Eye (tissue), 1 donor: ENCODE measurements at places on chromosomes 11 and 22.

GRCh38 chr22:28538922-28539321 is 140.7 kb downstream of the TTC28 start:
- no peak for DNase-seq

DNA sequence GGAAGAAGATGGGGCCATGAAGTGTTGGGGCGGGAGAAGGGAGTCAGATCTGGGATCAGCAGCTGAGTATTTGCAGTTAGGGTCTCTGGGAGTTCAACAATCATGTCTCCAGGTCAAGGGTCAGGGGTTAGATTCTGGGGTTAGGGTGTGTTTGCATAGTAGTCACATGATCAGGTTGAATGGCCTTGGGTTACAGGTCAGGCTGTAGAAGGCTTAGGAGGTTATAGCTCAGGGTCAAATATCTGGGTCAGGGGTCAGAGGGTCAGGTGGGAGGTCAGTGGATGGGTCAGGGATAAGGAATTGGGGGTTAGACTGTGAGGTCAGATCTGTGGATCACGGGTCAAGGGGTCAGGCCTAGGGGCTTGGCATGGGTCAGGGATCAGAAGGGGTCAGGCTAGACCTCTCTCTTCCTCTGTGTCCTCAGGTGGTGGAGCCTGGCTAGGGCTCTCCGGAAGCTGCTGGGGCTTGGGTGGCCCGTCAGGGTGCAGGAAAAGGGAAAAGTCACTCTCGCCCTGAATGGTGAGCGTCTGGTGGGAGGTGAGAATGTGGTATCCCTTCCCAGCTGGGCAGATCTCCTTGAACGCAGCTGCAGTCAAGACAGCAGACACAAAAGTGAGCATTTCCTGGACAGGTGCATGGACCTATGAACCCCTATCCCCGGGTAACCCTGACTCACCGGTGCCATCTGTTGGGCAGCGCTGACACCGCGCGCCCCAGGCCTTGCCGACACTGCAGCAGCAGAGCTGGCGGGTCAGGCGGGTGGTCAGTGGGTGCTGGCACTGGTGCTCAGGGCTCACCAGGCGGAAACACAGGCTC is 6.4 kb downstream of the LTBP3 start:
- peak; percentile 66 for DNase-seq

DNA sequence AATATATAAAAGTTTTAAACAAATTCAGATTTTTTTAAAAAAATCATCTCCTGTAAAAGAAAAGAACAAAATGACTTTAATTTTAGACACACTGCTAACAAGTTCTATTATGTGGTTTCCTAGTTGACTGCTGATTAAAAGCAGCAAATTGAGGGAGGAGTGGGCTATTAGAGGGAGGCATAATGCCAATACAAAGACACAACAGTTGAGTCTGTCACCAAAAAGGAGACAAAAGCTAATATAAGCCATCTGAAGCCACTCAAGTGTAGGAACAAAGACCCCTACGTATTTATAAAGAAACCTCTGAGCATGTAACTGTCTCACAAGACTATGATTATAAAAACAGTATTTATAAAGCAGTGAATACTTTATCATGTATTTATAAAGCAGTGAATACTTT is 28.6 kb downstream of the TMEM123 start:
- DNase-seq, result peak; percentile 64

GRCh38 chr22:32832174-32832573 is 30.7 kb downstream of the TIMP3 start:
- DNase-seq, result no peak

DNA sequence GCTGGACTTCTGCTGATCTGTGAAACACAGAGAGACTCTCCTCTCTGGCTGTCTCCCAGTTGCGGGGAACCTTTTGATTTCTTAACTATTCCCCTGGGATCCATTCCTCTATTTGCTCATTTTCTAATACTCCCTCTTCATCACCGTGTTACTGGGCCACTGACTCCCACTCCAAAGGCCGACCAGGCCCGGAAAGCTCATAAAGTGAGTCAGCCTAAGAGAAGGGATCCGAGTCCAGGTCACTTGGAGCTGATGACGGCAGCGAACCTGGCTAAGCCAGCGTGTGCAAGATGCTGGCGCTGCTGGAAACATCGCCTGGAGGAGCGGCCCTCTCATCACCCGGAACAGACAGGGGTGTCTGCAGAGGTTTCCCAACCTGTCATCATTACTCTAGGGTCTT is 112.8 kb downstream of the FBXO7 start:
- DNase-seq, result no peak

DNA sequence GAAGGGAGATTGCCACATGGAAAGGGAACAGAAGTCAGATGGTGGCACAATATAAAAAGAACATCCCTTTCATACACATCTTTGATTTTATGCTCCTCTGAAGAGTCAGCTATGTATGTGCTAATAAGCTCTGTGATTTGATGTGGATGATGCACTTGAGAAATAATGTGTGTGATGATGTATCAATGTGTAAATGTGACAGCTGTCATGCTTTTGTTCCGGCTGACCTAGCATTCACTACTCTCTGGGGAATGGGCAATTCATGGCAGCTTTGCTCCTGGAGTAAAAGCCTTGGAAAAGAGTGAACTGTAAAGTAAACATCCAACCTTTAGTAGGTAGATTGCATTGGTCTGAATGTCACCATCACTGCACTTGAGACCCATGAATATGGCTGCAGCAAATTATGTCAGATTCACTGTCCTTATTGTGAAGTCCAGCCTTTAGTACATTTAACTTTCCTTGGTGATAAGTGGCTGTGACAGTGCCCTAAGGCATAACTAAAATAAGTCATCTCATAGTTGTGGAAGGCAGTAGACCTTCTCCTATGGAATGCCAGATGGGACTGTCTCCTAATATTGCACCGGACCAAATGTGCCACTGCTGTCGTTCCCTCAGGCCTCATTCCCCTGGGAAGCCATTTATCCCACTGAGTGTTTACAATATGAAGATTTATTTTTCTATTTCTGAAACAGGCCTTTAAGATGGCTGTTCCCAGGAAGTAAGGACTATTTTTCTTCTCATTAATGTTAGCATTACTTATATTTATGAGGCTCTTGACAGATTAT is 178.2 kb upstream of the CCDC90B start:
- DNase-seq, result peak; percentile 96

DNA sequence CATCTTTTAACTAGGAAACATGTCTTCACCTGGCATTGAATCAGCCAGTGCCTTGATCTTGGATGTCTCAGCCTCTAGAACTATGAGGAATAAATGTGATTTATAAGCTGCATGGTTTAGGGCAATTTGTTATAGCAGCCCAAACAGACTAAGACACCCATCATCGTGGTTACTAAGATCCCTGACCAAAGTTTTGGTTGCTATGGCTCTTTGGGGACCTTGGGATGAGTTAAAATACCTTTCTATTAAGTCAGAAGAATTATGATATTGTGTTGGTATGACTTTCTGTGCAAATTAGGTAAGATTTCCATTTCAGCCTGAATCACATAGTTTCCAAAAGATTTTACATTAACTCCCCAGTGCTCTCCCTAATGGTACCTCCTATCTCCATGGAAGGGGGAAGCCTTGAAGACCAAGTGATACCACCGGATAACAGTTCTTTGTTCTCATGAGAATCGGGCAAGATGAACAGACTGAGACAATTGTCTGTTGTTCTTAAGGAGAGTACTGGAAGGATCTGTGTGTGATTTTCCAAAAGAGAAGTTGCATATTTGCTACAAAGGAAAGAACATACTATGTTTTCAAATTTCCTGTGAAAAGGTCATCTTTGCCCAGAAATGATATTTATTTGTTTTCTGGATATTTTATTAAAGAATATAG is 60.4 kb upstream of the UBASH3B start:
- DNase-seq, result no peak

GRCh38 chr22:45548991-45549761 is 46.5 kb downstream of the FBLN1 start:
- DNase-seq, result no peak

GRCh38 chr22:36743011-36743410 is 32.9 kb downstream of the IFT27 start:
- no peak for DNase-seq

GRCh38 chr11:76559346-76559745 is 111.2 kb downstream of the LRRC32 start:
- DNase-seq, result no peak

- peak; percentile 49 for DNase-seq
Measured at GRCh38 chr11:114846416-114846791, 168.1 kb downstream of the NXPE2 start.
